DMS79 (cell line): ENCODE measurements at places on chromosomes 6 and 20.

DNA sequence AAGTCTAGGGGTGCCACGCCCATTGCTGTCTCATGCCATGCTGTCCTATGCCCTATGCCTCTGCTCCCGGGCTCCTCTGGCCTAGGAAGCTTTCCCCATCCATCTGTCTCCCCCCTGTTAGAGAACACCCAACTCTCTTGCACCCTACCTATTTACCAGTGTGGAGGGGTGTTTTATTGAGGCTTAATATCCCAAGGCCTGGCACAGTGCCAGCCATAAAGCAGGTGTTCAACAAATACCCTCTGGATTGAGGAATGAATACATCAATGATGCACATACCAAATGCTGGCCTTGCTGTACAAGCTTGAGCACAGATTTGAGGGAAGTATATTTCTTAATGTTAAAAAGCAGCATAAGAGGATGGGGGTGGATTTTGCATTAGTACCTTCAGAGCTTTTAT lies 38.3 kb downstream of the METTL24 start:
- no peak for DNase-seq

- no peak for DNase-seq
Measured at GRCh38 chr20:25346349-25346748, 44.3 kb downstream of the ABHD12 start.

DNA sequence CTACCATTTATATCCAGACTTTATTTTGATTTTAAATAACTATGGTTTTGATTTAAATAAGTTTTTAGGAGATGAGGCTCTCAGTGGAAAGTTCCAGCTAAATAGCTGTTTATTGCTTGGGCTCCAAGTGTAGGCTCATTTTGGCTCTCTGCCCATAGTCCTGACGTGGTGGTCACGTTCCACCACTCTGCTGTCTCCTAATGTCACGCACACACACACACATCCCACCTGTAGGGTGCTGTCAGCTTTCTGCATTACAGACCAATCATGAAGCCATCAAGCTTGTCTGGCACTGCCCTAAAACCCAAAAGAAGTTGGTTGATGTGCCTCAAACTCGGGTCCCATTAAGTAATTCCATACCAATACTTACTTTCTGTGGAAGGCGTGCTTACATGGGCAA lies 45.4 kb downstream of the PANK2 start:
- DNase-seq, result no peak

DNA sequence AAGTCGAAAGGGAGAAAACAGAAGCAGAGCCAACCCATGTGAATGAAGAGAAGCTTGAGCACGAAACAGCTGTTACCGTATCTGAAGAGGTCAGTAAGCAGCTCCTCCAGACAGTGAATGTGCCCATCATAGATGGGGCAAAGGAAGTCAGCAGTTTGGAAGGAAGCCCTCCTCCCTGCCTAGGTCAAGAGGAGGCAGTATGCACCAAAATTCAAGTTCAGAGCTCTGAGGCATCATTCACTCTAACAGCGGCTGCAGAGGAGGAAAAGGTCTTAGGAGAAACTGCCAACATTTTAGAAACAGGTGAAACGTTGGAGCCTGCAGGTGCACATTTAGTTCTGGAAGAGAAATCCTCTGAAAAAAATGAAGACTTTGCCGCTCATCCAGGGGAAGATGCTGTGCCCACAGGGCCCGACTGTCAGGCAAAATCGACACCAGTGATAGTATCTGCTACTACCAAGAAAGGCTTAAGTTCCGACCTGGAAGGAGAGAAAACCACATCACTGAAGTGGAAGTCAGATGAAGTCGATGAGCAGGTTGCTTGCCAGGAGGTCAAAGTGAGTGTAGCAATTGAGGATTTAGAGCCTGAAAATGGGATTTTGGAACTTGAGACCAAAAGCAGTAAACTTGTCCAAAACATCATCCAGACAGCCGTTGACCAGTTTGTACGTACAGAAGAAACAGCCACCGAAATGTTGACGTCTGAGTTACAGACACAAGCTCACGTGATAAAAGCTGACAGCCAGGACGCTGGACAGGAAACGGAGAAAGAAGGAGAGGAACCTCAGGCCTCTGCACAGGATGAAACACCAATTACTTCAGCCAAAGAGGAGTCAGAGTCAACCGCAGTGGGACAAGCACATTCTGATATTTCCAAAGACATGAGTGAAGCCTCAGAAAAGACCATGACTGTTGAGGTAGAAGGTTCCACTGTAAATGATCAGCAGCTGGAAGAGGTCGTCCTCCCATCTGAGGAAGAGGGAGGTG lies 38.7 kb downstream of the ZBTB2 start:
- no peak for DNase-seq

- no peak for DNase-seq
Measured at GRCh38 chr6:33166811-33167210, 25.5 kb downstream of the COL11A2 start.

- DNase-seq, result no peak
Measured at GRCh38 chr6:43771858-43772680, 2.1 kb downstream of the VEGFA start.

GRCh38 chr6:160128125-160128683 lies 6.6 kb downstream of the SLC22A1 start:
- DNase-seq, result no peak

- DNase-seq, result no peak
Measured at GRCh38 chr20:52261792-52262191, 70.2 kb upstream of the ZFP64 start.

- DNase-seq, result no peak
Measured at GRCh38 chr6:106749609-106750008, 120.2 kb downstream of the QRSL1 start.

- peak; percentile 95 for DNase-seq
Measured at GRCh38 chr6:149840345-149841075, 23.6 kb downstream of the LRP11 start.

DNA sequence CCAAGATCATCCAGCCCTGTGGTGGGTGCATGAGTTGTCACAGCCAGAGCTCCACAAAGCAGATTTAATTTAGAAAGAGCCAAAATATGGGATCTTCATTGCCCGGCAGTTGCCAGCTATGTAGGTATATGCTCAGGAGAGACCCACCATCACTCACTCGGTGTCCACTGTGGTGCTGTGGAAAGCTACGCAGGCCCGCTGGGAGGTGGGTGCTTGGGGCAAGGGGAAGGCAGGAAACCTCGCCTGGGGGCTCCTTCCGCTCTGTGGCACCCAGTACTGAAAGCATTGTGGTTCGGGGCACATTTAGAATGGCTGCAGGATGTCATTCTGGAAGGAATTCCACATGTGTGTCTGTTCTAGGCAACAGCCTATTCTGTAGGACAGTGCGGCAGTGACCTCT lies 259.9 kb downstream of the TAF4 start:
- no peak for DNase-seq

DNA sequence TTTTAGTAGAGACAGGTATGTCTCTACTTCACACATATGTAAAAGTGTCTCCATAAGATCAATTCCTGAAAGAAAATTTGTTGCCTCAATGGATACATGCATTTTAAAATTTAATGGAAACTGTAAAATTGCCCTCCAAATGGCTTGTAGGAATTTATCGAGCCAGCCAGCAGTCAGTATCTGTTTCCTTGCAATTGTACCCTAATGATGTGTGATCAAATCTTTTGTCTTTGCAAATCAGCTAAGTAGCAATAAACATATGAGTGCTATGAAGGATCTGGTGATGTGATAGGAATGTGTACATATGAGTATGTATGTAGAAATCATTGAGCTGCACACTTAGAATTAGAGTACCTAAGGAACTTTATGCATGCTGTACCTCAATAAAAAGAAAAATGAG lies 253.0 kb downstream of the MAFB start:
- no peak for DNase-seq

DNA sequence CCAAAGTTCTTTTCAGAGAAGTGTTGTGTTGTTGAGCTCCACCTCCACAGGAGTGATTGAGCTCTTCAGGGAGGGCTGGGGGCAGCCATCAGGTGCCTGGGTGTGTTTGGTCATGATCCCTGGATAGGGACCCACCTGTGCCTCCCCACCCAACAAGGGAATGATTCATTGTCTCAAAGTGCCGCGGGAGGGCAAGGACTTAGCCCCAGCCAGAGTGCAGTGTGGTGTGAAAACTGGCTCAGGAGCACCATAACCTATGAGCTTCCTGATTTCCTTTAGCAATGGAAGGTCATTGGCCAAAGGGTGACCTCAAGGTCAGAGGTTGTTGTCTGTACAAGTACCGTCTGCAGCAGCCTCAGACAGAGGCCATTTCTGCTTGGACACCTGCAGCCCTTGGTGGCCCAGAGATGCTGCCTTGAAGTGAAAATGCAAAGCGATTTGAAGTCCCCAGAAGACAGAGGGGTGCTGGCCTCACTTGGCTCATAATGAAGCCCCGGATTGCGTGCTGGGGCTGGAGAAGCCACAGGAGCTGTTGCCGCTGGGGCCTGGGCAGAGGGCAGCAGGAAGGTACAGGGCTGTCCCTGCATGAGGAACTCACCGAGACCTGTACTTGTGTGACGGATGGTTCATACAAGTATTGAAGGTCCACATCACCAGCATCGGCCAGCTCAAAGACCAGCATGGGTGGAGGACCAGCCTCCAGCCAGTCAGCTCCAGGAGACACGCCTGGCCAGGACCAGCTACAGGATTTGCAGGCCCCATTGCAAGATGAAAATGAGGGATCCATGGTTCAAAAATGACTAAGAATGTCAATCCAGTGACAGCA lies 100.6 kb upstream of the DUSP22 start:
- no peak for DNase-seq

DNA sequence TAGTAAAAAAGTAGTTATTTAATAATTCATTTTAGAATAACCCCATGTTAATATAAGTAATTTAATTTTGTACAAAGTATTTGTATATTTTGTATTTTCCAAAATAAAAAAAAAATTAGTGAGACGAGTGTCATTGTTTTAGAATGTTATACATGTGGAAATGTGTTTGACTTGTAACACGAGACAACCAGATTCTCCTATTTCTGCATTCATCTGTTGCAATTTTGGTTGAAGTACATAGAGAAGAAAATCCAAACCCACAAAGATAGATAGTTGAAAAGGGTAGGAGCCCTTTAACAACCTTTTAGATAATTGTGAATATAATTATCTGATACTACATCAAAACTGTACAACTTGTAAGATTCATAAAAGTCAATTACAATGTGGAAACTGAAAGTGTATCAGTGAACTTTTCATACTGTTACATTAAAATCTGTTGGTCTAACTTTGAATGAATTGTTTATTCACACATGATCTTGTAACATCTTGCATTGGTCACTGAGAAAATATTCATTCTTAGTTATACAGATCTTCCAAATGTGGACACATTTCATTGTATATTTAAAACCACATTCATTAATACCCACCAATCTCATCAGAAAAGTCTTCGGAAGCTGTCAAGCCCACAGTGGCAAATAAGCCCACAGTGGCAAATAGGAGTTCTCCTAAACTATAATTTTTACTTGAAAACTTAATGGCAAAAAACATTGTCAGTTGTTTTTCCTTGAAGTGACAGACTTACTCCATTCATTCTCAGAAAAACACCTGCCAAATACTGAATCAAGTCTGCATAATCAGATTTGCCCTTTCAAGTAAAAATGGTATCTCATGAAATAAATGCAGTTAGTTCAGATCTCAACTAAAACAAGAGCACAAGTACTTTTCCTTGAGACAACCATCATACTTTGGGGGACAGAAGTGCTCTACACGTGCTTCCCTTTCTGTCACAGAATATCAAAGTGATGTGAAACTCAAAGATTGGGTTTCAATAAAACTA lies 52.8 kb downstream of the FKBP5 start:
- no peak for DNase-seq

GRCh38 chr20:35615667-35616464 lies at the start of gene SPAG4:
SPAG4 (plus strand) TSS chr20:35615829; CDS start chr20:35616004, 175 bp downstream.
- peak; percentile 95 for DNase-seq

DNA sequence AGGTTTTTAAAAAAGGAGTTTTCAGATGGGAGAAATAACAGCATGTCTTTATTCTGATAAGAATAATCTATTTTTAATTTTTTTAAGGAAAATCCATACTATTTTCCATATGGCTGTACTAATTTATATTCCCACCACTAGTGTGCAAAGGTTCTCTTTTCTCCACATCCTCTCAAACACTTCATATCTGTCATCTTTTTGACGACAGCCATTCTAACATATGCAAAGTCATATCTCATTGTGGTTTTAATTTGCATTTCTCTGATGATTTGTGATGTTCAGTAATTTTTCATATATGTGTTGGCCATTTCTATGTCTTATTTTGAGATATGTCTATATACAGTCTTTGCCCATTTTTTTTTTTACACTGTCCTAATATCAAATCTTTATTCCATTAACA lies 280.6 kb upstream of the RUNX2 start:
- DNase-seq, result no peak

- no peak for DNase-seq
Measured at GRCh38 chr6:33847078-33847477, 43.3 kb upstream of the MLN start.

GRCh38 chr20:17916433-17916891 lies 52.1 kb downstream of the SNX5 start:
- DNase-seq, result no peak

- DNase-seq, result no peak
Measured at GRCh38 chr6:82264824-82265223, 17.3 kb upstream of the IBTK start.

DNA sequence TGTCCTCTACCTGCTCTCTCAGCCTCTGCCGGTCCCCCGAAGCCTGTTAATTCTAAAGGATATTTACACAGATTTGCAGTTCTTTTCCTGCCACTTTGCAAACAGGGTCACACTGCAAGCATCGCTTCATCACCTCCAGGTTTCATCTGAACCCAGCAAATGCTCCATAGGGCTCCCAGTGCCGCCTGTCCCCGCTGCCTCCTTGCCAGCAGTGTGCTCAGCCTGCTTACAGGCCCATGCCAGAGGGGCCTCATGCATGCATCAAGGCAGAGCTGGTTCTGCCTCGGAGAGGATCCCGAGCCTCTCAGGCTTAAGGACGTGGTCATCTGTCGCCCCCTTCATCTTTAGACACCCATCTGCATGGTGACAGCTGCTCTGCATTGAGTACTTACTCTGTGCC lies 10.5 kb downstream of the SIRPA start:
- no peak for DNase-seq

DNA sequence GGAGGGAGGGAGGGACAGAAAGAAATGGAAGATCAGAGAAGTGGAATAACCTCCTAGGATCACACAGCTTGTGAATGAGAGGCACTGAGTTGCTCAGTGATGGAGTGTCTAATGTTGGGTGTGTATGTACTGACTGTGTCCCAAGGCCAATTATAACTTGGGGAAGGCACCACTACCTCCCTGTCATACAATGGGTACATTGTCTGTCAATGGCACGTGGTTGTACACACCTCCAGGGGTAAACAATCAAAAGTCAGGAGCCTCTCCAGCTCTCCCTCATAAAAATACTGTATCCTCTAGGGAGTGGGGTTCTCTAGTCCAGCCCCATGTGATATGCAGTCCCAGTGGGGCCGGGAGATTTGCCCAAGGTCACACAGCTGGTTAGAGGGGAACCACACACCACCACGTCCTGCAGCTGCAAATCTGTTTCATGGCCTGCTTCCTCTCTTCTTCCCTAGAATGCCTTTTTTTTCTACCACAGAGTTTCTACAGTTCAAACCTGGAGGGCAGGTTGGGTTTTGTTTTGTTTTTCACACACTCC lies 112.5 kb downstream of the SNX5 start:
- DNase-seq, result no peak

GRCh38 chr6:90288404-90288803 lies 8.2 kb downstream of the BACH2 start:
- no peak for DNase-seq

- no peak for DNase-seq
Measured at GRCh38 chr20:62644044-62644795, 1.9 kb downstream of the SLCO4A1 start.
